Left lung (tissue), 14 donors: ENCODE measurements at places on chromosomes 4 and X. TPM values are rescaled to one million over a fixed set of nuclear protein-coding genes. Genes with fewer than 3 reads are reported as not detected.

Gene SPANXC
- not detected for polyA plus RNA-seq

Gene CTAG2
- polyA plus RNA-seq: not detected

Gene ANKRD37
- 15.8 TPM for polyA plus RNA-seq

Gene BEX5
- polyA plus RNA-seq: 1.4 TPM

Gene TBX22
- 0.11 TPM for polyA plus RNA-seq

Gene KLHL13
- 1.6 TPM for polyA plus RNA-seq

Gene GAGE12J
- not detected for polyA plus RNA-seq

Gene XPNPEP2
- polyA plus RNA-seq: 8.9 TPM

Gene VCX
- not detected for polyA plus RNA-seq

Gene RPGR
- polyA plus RNA-seq: 26.2 TPM

Gene CXorf49
- not detected for polyA plus RNA-seq

Gene BCAP31
- 139 TPM for polyA plus RNA-seq

Gene PAGE5
- polyA plus RNA-seq: not detected

Gene ARL9
- 1.5 TPM for polyA plus RNA-seq

DNA sequence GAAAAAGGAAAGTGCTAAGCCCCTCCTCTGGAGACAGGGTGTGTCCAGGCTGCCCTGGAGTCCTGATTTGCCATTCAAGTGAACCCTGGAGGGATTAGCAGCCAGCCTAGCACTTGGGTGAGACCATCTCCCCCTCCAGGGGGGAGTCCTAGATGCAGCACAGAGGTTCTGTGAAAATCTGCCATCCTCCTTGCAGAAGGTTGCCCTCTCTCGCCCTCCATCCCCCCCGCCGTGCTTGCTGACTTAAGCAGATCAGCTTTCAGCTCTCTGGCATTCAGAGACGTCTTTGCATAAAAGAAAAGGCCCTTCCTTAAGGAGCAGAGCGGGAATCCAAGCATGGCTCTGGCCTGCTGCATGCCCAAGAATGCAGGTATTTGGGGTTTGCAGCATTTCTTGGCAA is 102.1 kb upstream of the SCML1 start:
- no peaks in the 10 kb centered on the region for H3K36me3 ChIP-seq
- H3K27me3 ChIP-seq: no peaks in the 10 kb centered on the region
- H3K27ac ChIP-seq: no peak overlapping the region
- no peak for DNase-seq

- H3K27ac ChIP-seq: peak overlapping the region; percentile 51
- peaks cover 21% of the 10 kb centered on the region for H3K4me1 ChIP-seq
- no peaks in the 10 kb centered on the region for H3K27me3 ChIP-seq
- DNase-seq: no peak
- H3K36me3 ChIP-seq: no peaks in the 10 kb centered on the region
These were observed 126.3 kb downstream of the RAPGEF2 start for GRCh38 chr4:159229164-159229563.

- no peak overlapping the region for H3K27ac ChIP-seq
- no peak overlapping the region for H3K4me3 ChIP-seq
- no peaks in the 10 kb centered on the region for H3K27me3 ChIP-seq
- H3K4me1 ChIP-seq: no peaks in the 10 kb centered on the region
- DNase-seq: no peak
These were observed 86.1 kb downstream of the CENPC start for GRCh38 chr4:67459164-67459563.

DNA sequence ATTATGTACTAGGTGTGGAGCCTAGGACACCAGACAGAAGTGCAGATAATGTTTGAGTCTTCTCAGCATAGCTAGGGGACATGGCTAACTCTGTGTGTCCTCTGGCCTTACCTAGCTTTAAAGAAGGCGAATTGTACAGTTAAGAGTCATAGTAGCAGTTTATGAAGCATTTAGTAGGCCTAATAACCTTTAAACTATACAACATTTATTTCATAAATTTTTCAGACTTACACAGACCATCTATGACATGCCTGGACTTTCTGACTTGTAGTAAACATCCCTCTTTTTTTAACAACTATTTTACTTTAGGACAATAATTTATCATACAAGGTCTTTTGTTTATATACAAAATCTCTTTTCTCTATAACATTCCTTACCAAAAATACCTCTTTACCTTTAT is 37.4 kb downstream of the ETNPPL start:
- H3K4me1 ChIP-seq: no peaks in the 10 kb centered on the region
- H3K27ac ChIP-seq: no peak overlapping the region
- no peak overlapping the region for H3K4me3 ChIP-seq
- no peaks in the 10 kb centered on the region for H3K27me3 ChIP-seq

DNA sequence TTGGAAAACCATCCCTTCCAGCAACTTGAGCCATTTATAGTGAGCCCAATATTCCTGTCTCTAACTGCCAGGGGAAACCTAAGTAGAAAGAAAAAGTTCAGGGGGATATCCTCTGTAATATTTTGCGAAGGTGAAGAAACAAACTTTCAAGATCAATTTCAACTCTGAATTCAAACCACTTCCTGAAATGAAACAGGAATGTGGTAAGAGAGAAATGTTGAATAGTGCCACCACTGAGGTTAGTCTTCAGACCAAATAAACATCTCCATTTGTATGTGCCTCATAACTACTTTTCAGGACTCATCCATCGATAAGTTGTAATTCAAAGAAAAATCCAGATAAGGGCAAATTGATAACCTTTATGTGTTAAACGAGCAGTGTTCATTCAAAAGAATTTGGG is 128.7 kb downstream of the GABRB1 start:
- no peaks in the 10 kb centered on the region for H3K27me3 ChIP-seq
- no peaks in the 10 kb centered on the region for H3K36me3 ChIP-seq
- no peak overlapping the region for H3K27ac ChIP-seq
- DNase-seq: no peak
- no peaks in the 10 kb centered on the region for H3K4me1 ChIP-seq

DNA sequence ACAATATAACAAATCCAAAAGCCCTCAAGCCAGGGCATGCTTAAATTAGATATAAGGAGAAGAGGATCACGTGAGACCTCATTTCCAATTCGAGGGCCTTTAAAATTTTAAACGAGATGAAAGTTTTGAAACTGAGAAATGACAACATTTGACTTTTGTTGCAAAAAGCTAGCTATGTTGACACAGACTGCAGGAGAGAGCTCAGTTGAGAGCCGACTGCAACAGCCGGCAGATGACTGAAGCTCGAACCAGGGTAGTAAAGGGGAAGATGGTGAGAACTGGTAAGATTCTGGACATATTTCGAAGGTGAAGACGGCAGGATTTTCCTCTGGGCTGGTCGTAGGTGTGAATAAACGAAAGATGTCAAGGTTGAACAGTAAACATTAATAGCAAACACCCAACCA is 773 bp downstream of the PRMT9 start:
- peak; percentile 55 for DNase-seq
- no peaks in the 10 kb centered on the region for H3K27me3 ChIP-seq
- H3K4me3 ChIP-seq: peak overlapping the region; percentile 65
- peak overlapping the region; percentile 89 for H3K27ac ChIP-seq
- H3K4me1 ChIP-seq: peaks cover 17% of the 10 kb centered on the region

DNA sequence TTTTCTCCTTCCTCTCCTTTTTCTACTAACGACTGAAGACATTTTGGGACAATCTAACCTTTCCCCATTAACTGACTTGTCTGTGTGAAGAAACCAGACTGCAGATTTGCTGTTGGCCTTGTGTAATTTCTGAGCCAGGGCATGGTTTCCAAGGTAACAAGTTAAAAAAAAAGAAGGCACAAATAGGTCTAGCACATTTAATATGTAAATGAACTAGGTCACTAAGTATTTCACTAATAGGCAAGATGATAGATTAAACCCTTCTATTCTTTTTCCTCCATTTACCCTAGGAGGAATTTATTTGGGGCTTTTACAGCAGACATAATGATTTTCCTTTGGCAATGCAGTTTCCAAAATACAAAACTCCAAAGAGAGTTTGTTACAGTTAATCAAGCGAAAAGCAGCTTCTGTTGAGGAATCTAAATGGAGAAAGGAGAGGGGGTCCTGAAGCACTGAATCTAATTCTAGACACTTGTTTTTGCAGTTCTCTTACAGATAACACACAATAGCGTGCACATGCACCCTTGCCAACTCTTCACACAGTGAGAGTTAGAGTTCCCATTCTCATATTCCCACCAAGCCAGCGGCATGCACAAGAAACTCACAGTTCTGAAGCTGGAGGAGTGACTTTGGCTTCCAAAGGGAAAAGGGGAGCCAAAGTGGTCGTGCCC is 72.0 kb downstream of the TSPAN5 start:
- H3K36me3 ChIP-seq: no peaks in the 10 kb centered on the region
- H3K27ac ChIP-seq: no peak overlapping the region
- H3K27me3 ChIP-seq: no peaks in the 10 kb centered on the region

DNA sequence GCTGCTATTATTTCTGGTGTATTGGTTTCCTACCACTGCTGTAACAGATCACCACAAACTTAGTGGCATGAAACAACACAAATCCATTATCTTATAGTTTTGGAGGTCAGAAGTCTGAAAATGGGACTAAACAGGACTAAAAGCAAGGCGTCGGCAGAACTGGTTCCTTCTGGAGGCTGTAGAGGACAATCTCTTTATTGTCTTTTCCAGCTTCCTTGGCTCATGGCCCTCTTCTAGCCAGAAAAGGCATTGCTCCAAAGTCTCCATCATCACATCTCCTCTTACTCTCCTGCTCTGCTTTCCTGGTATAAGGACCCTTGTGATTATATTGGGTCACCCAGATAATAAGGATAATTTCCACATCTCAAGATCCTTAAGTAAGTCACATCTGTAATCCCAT is 121.9 kb downstream of the CLCN4 start:
- no peaks in the 10 kb centered on the region for H3K4me1 ChIP-seq
- H3K27ac ChIP-seq: no peak overlapping the region
- no peak for DNase-seq

- H3K36me3 ChIP-seq: no peaks in the 10 kb centered on the region
- H3K27ac ChIP-seq: no peak overlapping the region
- H3K27me3 ChIP-seq: no peaks in the 10 kb centered on the region
These were observed 56.7 kb downstream of the FAM114A1 start for GRCh38 chr4:38924353-38924752.

GRCh38 chr4:140065393-140065792 is 88.6 kb downstream of the MAML3 start:
- H3K4me3 ChIP-seq: no peak overlapping the region
- DNase-seq: no peak
- H3K4me1 ChIP-seq: peaks cover 32% of the 10 kb centered on the region
- no peak overlapping the region for H3K27ac ChIP-seq

- H3K27me3 ChIP-seq: no peaks in the 10 kb centered on the region
- H3K36me3 ChIP-seq: no peaks in the 10 kb centered on the region
- no peak for DNase-seq
These were observed 8.0 kb downstream of the HERC3 start for GRCh38 chr4:88600176-88600838.

DNA sequence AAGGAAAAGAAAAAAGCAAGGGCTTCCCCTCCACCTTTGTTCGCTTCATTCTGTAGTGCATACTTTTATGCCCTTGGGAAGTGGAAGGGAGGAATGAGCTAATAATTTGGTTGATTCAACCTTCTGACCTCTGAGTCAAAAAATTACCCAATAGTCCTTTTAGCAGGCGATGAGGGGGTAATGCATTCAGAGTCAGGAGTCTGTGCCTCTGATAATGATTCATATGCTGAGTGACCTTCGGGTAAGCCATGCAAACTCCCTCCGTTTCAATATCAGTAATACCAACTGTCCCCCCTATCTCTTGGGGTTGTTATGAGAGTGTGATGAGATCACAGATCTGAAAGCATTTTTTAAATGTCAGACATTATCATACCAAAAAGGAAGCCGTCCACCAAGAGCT is 41.6 kb upstream of the ACSL4 start:
- no peaks in the 10 kb centered on the region for H3K27me3 ChIP-seq
- H3K4me1 ChIP-seq: no peaks in the 10 kb centered on the region
- DNase-seq: no peak
- H3K36me3 ChIP-seq: no peaks in the 10 kb centered on the region
- no peak overlapping the region for H3K4me3 ChIP-seq

GRCh38 chr4:147542229-147542990 is 61.5 kb downstream of the EDNRA start:
- no peaks in the 10 kb centered on the region for H3K27me3 ChIP-seq
- no peaks in the 10 kb centered on the region for H3K36me3 ChIP-seq
- no peak overlapping the region for H3K27ac ChIP-seq
- no peaks in the 10 kb centered on the region for H3K4me1 ChIP-seq
- DNase-seq: no peak

GRCh38 chr4:25377572-25378436 is 741 bp downstream of the ANAPC4 start:
- H3K4me1 ChIP-seq: peaks cover 23% of the 10 kb centered on the region
- peak overlapping the region; percentile 96 for H3K4me3 ChIP-seq
- no peaks in the 10 kb centered on the region for H3K36me3 ChIP-seq
- no peak for DNase-seq
- no peaks in the 10 kb centered on the region for H3K27me3 ChIP-seq

DNA sequence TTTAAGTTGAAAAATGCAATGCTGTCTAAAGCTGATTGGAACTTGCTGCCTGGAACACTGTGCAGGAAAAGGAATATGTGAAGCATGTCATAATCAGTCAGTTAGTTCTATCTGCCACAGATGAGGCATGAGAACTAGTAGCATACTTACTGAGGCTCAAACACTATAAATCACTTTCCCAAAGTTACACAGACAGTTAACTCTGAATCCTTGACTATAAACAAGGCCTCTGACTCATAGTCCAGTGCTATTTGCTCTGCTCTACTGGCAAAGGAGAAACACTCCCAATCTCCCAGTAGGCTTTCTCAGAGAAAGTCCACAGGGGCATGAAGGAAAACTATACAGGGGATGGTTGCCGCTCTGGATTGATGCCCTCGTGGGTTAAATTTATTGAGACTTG is 2078.4 kb upstream of the TENM3 start:
- H3K4me3 ChIP-seq: no peak overlapping the region
- no peaks in the 10 kb centered on the region for H3K4me1 ChIP-seq
- no peak for DNase-seq
- no peak overlapping the region for H3K27ac ChIP-seq
- H3K36me3 ChIP-seq: no peaks in the 10 kb centered on the region

GRCh38 chr4:122701965-122702364 is 30.5 kb upstream of the BBS12 start:
- H3K36me3 ChIP-seq: no peaks in the 10 kb centered on the region
- H3K4me1 ChIP-seq: no peaks in the 10 kb centered on the region
- H3K4me3 ChIP-seq: no peak overlapping the region
- H3K27me3 ChIP-seq: no peaks in the 10 kb centered on the region
- H3K27ac ChIP-seq: no peak overlapping the region

- H3K4me3 ChIP-seq: no peak overlapping the region
- H3K4me1 ChIP-seq: no peaks in the 10 kb centered on the region
- no peaks in the 10 kb centered on the region for H3K27me3 ChIP-seq
These were observed 7.6 kb upstream of the TLR2 start for GRCh38 chr4:153676486-153676885.

DNA sequence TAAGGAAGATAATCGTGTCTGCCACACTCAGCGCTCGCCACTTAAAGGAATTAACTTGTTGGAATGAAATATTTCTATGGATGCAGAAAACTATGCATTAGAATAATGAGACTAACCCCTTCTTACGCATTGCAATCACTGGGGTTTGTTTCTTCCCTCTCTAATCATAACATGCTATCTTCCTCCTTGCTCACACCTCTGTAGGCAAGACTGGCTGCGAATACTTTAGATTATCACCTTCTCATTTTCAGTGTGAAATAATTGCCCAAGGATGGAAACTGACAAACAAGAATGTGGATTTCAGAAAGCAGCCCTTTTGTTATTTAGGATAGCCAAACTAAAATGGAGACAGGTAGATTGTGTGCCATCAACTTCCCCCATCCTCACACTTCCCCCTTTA is 349.4 kb downstream of the MID1IP1 start:
- no peaks in the 10 kb centered on the region for H3K27me3 ChIP-seq
- no peak overlapping the region for H3K4me3 ChIP-seq
- no peak overlapping the region for H3K27ac ChIP-seq
- DNase-seq: no peak
- H3K36me3 ChIP-seq: no peaks in the 10 kb centered on the region
- H3K4me1 ChIP-seq: peaks cover 11% of the 10 kb centered on the region
